CD4-positive, alpha-beta T cell treated with Interleukin-6 for 4 hours (primary cell): ENCODE measurements at places on chromosomes 1 and 21.

DNA sequence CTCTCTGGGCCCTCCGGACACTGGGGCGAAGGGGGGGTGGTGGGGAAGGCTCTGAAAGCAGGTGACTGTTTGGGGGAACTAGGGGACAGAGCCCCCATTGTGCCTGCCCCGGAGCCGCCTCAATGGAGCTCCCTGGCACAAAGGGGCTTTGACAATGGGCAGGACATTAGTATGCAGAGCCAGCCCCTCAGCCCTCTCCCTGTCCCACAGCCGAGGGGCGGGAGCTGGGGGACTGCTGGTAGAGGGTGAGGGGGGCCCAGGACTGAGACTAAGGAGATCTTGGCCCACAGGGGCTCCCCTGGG lies 7.8 kb downstream of the KCNJ10 start:
- DNase-seq: no peak

GRCh38 chr1:231241750-231242149 lies 738 bp downstream of the GNPAT start:
- DNase-seq: peak; percentile 14

- DNase-seq: peak; percentile 27
Measured at GRCh38 chr1:67429011-67429527, 1.1 kb downstream of the SERBP1 start.

DNA sequence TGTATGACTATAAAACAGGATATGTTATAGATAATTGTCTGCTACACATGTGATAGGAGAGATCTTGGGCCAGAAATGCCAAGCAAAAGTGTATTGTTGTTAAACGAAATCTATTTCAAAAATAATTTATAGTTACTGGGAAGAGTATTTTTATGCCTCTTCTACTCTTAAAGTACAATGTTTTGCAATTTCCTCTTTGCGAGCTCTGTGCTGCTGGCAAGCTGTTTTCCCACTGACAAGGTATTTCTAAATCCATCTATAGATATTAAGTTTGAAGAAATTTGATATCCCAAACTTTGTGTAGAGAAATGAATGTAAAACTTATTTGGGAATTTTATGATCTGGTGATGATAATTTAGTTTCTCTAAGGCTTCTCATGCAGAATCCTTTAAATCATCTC lies 63.3 kb upstream of the PTGFR start:
- no peak for DNase-seq

GRCh38 chr21:38949070-38949380 lies 143.3 kb downstream of the ETS2 start:
- DNase-seq: no peak

DNA sequence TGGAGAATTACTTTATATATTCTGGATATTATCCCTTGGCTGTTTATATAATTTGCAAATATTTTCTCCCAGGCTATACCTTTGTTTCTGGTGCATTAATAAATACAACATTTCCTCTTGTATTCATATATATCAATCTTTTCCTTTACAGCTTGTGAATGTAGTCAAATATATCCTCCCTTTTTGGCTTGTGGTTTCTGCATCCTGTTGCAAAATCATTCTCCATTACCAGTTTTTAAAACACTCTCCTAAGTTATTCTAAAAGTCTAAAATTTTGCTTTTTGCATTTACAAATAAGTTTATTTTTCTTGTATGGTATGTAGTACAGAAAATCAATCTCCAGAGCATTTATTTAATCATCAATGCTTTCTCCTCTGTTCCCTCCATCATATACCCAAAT lies 909.4 kb downstream of the ADGRL2 start:
- DNase-seq: no peak

GRCh38 chr1:165485716-165486115 lies 40.8 kb upstream of the RXRG start:
- no peak for DNase-seq

- DNase-seq: no peak
Measured at GRCh38 chr21:28516021-28516420, 476.7 kb downstream of the LTN1 start.

GRCh38 chr1:8122160-8122476 lies 96.0 kb upstream of the ERRFI1 start:
- DNase-seq: no peak

DNA sequence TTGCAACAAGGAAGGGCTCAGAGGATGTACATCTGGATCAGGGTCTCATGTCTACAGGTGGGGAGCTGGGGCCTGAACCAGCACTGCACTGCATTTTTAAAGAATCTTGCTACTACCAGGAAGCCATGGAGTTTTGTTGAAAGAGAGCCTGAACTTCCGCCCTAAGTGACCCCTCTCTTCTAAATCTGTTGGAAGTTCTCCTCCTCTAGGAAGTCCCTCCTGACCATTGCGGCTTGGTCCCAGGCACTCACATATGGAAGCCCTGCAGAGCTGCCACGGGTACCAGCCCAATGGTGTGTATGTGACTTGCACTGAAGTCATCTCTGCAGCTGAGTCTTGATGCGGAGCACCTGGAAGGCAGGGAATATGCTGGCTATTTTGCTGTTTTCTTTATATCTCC lies 192.0 kb upstream of the GALNT2 start:
- no peak for DNase-seq

GRCh38 chr1:245589906-245590305 lies 435.1 kb downstream of the KIF26B start:
- DNase-seq: no peak

- DNase-seq: no peak
Measured at GRCh38 chr1:201954263-201955008, 867 bp upstream of the TIMM17A start.

- DNase-seq: no peak
Measured at GRCh38 chr1:111733183-111733991, 5.8 kb downstream of the INKA2 start.

DNA sequence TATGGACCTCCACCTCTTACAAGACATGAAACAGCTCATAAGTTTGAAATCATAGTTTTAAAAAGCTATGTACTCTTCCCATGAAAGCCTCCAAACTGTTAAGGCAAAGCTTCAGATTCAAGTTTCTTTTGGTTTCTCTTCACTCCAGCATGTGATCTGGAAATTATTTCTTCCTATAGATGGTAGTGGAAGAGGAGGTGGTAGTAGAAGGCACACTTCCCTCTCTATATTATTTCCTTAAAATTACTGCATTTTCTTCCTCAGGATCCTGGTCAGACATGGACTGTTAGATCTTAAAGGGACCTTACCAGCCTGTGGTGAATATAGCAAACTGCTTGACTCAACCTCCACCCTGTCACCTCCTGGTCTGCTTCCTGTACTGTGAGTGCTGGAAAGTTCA lies 31.9 kb downstream of the NHLH2 start:
- DNase-seq: no peak

- no peak for DNase-seq
Measured at GRCh38 chr21:44314128-44314527, 14.3 kb downstream of the PFKL start.

DNA sequence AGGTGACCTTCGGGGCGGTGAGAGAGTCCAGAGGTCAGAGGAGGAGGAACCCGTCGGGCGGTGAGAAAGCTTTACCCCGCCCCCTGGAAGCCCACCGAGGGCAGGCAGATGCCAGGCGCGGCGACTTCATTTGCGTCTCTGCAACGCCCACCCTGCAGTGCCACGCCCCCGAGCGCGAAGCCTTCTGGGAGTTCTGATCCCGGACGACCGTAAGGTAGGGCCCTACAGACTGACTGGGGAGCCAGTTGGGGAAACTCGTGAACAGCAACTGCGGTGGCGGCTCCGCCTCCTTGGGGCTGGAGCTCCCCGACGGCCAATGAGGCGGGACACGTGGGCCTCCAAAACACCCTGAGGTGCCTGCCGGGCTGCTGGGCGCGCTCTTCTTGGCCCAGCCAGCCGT lies 46.0 kb upstream of the EDARADD start:
- no peak for DNase-seq

GRCh38 chr1:24966724-24967346 lies 36.8 kb upstream of the RUNX3 start:
- DNase-seq: peak; percentile 65

- DNase-seq: no peak
Measured at GRCh38 chr1:222757646-222758268, 20.8 kb downstream of the FAM177B start.

DNA sequence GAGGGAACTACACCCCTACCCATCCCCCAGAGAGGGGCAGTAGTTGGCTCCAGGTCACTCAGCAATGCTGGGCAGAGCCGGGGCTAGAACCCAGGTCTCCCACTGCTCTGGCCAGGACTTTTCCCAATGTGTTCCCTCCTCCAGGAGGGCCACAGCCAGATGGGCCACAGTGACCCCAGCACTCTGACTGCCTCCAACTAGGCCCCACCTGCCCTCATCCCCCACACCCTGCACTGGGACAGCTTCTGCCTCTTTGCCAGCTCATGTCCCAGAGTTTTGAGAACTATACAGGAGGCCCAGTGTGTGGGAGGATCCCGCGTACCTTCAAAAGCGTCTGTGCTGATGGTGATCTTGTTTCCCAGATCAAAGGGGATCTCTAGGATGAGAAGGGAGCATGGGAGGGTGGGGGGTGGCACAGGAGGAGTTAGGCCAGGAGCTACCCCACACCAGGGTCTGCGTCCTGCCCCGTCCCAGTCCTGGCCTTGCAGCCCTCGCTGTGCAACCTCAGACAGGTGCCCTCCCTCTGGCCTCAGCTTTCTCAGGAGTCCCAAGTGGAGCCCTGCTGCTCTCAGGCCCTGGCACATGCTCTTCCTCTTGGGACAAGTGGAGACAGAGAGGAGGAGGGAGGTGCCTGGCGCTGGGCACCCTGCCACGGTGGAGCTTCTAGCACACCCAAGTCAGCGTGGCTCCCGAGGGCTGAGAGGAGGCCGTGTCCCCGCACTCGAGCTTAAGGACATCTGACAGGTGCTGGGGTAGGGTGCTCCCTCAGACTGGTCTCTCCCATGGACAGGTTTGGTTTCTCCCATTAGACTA lies 22.0 kb downstream of the MYOM3 start:
- DNase-seq: no peak

DNA sequence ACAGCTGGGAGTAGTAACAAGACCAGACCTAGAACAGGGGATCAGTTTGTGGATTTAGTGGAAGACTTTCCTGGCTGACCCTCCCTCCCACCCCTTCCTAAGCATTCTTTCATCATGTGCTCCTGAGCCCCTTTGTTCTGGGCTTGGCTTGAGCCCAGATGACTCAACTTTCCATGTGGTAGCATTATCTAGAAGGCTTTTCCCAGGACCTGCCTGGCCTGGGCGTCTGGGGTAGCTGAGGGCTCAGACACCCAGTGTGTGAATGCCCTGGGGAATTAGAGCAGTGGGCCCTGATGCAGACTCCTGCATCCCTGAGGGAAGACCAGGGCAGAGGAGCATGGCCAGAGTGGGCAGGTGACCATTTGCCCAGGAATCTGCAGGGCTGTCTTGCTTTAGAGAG lies 44.1 kb upstream of the TSPAN2 start:
- no peak for DNase-seq

DNA sequence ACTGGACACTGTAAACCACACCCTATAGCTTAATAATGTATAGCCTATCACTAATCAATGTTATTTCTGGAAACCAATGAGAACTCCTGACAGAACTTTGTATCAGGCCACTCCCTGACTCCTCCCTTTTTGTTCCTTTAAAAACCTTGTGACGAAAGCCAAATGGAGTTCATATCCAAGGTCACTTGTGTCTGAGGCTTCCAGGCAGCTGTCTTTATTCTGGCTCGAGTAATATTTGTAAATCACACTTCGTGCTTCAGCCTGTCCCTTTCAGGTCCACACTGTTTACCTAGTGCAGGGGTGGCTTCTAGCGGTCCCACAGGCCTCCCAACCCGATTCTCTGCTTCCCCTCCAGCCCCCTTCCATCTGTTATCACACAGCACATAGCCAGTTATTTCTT lies 16.2 kb upstream of the CAPN9 start:
- DNase-seq: no peak

DNA sequence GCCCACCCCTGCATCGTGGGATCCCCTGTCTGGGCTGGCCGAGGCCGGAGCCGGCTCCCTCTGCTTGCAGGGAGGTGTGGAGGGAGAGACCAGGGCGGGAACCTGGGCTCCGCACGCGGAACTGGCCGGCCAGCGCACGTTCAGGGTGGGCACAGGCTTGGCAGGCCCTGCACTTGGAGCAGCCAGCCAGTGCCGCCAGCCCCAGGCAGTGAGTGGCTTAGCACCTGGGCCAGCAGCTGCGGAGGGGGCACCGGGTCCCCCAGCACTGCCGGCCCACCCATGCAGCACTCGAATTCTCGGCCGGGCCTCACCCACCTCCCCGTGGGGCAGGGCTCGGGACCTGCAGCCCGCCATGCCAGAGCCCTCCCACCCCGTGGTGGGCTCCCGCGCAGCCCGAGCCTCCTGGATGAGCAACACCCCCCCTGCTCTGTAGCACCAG lies 422.6 kb downstream of the AMY1C start:
- DNase-seq: no peak

GRCh38 chr1:210464519-210465039 lies 135.9 kb downstream of the HHAT start:
- DNase-seq: no peak
